ENCODE measurements at places on chromosomes 2 and 18.
A peak's percentile ranks its signal among the peaks of the same experiment; 100 is the strongest.

- DNase-seq, result no peak
Observed at GRCh38 chr2:120999377-121000097, 263.9 kb downstream of the GLI2 start.

DNA sequence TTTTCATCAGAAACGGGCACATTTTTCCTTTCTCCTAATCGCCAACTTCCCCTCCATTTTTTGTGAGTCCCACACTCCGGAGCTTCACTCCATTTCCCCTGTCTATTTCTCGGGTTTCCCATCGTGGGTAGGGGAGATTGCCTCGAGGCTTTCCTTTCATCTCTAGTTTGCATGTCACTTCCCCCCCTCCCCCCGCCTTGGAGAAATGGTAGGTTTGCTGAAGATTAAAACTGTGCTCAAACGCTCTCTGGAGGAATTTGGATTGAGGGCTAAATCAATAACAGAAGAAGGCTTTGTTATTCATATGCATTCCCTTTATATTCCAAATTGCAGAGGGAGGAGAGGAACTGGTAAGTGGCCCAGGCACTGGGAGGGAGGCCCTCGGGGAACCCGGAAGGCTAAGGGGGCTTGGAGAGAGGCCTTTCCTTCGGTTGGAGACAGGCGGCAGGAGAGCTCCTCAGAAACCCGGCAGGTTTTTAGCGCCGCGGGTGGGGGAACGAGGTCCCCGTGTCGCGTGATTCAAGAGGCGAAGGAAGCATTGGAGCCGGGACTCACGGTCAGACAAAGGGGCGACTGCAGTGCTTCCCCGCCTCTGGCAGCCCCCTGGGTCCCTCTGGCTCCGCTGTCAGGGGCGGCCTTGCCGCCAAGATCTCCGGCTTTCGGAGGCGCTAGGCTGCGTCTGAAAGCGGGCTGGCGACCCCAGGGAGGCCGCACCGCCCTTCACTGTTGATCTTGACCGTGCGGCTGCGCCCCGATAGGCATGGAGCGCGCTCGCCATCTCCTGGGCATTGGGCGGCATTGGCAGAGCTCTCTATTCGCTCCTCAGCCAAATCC is 2.4 kb upstream of the HOXD12 start:
- peak; percentile 28 for DNase-seq

GRCh38 chr2:164669291-164669690 is 48.0 kb upstream of the GRB14 start:
- no peak for DNase-seq

- peak; percentile 32 for DNase-seq
Observed at GRCh38 chr18:49510393-49511115, 23.5 kb upstream of the C18orf32 start.

DNA sequence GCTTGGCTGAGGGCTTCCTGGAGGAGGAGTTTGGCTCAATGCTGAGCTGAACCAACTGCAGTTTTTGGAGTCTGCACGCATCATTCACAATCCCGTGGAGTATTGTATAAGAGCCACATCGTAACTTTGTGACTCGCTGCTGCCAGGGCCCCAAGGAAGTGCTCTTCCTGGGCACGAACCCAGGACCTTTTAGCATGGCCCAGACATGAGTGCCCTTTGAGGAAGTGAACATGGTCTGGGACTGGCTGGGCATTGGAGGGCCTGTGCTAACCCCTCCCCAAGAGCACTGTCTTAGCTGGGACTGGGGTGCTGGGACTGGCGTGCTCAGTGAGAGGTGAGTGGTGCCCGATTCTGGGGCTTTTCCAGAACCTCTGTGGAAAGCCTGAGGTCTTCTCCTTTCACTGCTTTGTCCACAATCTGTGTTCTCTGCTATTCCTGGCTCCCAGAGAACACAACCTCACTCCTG is 88.6 kb downstream of the LIPG start:
- no peak for DNase-seq

GRCh38 chr18:79945118-79946042 is 6.1 kb downstream of the SLC66A2 start:
- no peak for DNase-seq

Data from stimulated activated naive CD4-positive, alpha-beta T cell treated with Interleukin-2 at 50 U/mL for 16 hours (primary cell).